Vagina (tissue), 2 donors: ENCODE measurements at places on chromosomes 7 and 10. TPM values are rescaled to one million over a fixed set of nuclear protein-coding genes. Genes with fewer than 3 reads are reported as not detected.

DNA sequence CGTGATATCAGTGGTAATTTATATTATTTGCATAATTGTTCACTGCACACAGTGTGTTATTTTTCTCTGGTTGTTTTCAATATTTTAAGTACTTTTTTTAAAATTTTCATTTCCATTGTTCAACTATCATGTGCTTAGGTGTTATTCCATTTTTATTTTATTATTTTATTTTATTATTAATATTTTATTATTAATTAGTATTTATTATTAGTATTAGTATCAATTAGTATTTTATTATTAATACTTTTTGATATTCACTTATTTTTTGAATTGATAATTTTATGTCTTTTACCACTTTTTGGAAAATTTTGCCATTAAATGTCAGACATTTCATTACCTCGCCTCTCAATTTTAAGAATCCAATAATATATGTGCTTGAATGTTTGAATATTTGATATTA lies 593.8 kb upstream of the GRM3 start:
- DNase-seq, result no peak

Gene CALCR
- total RNA-seq, result not detected

DNA sequence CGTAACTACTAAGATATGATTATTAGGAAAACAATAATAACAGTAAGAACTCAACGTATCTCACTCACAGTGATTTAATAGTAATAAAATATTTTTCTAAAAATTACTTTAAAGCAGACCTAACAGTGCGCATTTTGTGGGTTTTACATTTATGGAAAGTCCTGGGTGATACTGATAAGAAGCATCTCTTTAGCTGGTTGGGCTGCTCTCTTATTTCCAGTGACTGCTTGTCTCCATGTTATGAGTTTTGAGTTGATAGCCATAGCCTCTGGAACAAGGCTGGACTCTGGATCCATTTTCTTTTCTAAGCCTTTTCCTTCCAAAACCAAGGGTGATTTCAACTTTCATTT lies 29.5 kb upstream of the INHBA start:
- DNase-seq, result no peak

DNA sequence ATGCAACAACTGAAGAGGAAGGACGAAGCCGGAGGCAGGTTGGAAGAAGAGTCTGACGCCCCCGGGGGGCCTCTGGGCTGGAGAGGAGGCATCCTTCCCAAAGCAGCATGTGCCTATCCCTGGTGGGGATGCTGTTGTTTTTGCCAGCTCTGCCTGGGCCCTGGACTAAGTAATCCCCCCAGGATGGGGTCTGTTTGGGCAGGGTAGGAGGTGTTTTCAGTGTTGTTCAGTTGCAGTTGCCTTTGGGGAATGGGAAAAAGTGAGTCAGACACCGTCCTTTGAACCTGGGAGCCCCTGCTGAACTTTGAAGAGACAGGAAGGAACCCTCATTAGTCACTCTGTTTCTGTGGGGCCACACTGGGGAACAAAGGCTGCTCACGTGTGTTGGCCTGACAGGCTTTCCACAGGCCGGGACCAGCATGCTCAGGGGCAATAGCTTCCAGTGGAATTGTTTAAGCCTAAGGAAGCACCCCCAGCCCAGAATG lies 35.2 kb upstream of the GDF10 start:
- no peak for DNase-seq

Gene DNAH11
- total RNA-seq, result 1.7 TPM
